A673 (cell line): ENCODE measurements at places on chromosomes 11 and 22. TPM values are rescaled to one million over a fixed set of nuclear protein-coding genes. Genes with fewer than 3 reads are reported as not detected.
A peak's percentile ranks its signal among the peaks of the same experiment; 100 is the strongest.

SEPTIN3 gene
- 3.6 and 4.6 TPM in 2 replicates for total RNA-seq

GRCh38 chr11:65213322-65214211, 31.8 kb downstream of the CAPN1 start:
- no peak for DNase-seq

- no peak for DNase-seq
Measured at GRCh38 chr11:11291041-11292015, 61.7 kb downstream of the CSNK2A3 start.

KCNE3 gene
- total RNA-seq: 106 and 107 TPM in 2 replicates

DNA sequence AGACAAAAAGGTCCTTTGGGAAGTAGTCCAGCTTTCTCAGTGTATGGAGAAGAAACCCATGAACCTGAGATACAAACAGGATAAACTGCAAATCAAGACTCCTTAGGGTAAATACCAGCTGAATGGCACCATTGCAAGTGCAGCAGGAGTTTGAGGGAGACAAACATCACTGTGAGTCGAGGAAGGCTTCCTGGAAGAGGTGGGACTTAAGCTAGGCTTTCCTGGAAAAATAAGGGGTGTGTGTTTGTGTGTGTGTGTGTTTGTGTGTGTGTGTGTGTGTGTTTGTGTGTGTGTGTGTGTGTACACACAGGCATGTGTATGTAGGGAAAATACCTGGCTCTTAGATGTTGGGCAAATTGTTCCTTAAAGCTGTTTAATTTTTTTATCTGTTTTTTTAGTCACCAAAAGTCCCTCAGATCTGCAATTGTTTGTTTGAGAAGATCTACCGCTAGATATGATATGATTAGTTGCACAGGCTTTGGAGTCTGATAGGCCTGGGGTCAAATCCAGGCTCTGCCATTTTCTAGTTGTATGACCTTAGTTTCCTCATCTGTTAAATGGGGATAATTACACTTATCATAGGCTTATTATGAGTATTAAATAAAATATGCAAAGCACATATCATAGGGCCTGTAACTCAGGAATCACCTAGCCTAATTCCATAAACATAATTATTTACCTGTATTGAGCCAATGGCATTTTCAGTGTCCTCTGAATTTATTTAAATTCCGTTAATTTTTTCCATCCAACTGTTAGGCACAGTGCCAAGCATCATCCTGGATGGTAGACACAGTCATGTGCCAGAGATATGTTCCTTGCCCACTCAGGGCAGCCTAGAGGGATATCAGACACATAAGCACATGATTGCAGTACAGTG, 85.6 kb upstream of the EED start:
- no peak for DNase-seq

DNA sequence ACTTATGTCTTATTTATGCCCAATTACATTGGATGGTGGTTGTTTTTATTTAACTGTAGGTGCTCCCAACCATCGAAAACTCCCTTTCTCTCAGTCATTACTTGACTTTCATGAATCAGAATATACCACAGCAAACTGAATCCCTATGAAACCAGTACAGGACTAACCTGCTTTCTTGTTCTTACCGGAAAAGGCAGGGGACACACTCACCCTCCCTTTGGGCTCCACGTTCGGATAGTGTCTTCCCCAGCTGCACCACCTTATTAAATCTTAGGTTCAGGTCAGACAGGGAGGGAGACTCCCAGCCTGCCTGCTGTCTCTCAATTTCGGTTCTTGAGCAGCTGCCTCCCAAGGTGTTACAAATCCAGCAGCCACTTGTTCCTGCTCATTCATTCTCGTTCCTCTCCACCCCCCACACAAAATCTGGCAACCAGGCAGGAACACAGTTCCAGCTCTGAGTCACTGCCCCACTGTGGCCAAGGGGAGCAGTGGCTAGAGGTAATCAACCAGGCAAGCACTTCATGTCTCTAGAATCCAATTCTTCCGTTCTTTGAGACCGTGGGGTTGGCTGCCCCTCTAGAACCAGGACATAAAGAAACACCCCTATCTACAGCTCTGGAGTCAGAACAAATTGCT, 133.0 kb downstream of the PLEKHA7 start:
- peak; percentile 34 for DNase-seq

DNA sequence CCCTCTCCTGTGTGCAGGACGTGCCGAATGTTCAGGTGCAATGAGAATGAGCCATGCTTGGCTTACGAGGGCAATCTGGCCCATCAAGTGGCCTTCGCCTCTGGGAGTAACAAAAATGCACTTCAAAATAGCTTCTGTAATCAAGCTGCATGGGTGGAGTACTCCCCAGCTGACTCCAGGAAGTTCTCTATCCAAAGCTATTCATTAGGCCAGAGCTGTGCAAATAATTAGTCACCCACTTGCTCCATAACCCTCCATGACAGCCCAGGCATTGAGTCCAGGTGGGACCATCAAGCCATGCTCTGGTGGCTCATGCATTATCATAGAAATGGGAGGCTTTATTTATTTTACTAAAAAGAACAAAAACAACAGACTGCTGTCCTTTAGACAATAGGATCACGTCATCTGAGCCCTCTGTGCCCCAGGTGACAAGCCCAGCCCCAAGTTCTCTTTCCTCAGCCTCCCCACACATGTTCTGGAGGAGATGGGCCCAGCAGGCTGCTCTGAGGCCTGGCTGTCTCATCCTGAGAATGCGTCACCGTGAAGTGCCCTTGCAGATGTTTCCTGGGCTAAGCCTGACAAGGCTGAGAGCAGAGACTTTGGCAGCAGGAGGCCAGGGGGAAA, 244.7 kb downstream of the ETS1 start:
- DNase-seq: no peak

DNA sequence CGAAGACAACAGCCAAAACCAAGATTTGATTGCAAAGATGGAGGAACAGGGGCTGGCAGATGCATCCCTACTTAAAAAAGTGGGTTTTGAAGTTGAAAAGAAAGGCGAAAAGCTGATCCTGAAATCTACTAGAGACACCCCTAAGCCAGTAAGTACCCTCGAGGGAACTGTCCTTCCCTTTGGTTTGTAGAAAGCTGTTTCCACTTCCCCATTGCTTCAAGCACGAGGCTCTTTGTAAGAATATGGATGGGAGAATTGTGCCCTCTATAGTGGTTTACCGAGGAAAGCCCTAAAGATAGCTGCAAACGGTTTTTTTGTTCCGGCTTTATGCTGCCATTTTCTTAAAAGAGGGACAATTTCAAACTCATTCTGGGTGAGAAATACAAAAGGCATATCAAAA, 133.9 kb downstream of the WNT7B start:
- no peak for DNase-seq

LYVE1 gene
- total RNA-seq: 0.11 and 0.15 TPM in 2 replicates

DNA sequence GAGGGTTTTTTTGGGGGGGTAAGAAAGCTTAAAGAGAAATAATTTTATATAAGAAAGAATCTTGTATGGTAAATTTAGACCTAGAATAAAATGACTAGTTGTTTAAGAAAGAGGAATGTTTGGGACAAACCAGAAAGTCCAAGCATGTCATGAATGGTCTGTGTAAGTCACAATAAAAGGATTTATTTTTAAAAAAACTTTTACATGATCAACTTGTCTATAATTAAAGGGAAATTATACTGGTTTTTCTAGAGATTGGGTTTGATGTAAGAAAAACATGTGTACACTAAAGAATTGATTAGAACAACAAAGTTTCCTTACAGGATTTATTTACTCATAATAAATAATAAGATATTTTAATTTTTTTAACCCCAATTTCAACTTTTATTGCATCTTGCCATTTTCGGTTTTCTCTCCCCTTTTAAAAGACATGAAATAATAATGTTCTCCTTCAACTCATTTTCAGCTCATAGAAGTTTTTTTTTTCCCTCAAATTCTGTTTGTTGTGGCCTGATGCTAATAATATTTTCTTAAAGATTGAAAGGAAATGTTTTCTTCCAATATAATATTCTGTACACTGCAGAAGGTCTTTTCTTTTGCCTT, 35.4 kb upstream of the INCENP start:
- DNase-seq: no peak

APOL3 gene
- 0.59 TPM in 1 of 2 replicates, not detected in the other for total RNA-seq

DNA sequence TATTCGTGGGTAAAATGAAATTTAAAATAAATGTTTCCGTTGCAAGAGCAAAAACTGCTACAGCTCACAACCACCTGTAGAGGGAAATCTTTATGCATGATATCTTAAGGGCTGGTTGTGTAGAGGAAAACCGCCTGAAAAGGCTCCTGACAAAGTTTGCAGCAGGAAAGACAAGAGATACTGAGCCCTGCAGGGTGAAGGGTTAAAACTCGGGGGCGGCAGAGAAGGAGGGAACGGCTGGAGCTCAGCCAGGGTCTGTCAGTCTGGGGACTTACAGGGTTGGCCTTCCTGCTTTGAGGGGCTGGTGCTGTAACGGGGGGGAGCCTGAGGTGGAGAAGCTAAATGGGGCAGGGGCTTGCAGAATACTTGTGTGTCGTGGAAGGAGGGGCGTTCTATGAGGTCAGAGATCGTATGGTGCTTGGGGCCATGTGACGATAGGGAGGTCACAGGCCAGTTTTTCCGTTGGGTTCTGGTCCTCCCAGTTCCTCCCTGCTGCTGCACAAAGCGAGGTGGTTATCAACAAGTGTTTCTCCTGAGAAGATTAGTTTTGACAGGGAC, 122.9 kb upstream of the HSD17B12 start:
- DNase-seq: peak; percentile 56

KCNQ1OT1 gene
- total RNA-seq: 4.0 and 4.1 TPM in 2 replicates

HMGXB4 gene
- total RNA-seq: 49.2 and 52.7 TPM in 2 replicates

LDLRAD3 gene
- total RNA-seq: 13.1 and 18.0 TPM in 2 replicates

FAM118A gene
- total RNA-seq: 54.0 and 58.3 TPM in 2 replicates

DNA sequence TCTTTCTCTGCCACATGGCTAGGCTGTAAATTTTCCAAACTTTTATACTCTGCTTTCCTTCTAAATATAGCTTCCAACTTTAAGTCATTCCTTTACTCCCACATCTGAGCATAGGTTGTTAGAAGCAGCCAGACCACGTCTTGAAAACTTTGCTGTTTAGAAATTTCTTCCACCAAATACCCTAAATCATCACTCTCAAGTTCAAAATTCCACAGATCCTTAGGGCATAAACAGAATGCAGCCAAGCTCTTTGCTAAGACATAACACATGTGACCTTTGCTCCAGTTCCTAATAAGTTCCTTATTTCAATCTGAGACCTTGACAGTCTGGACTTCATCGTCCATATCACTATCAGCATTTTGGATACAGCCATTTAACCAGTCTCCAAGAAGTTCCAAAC, 749.9 kb downstream of the METTL15 start:
- no peak for DNase-seq

GRCh38 chr11:57126766-57127400, 54.9 kb upstream of the LRRC55 start:
- no peak for DNase-seq

CHRM1 gene
- total RNA-seq: 0.17 and 0.41 TPM in 2 replicates
